ENCODE measurements at places on chromosomes 3 and 15.

DNA sequence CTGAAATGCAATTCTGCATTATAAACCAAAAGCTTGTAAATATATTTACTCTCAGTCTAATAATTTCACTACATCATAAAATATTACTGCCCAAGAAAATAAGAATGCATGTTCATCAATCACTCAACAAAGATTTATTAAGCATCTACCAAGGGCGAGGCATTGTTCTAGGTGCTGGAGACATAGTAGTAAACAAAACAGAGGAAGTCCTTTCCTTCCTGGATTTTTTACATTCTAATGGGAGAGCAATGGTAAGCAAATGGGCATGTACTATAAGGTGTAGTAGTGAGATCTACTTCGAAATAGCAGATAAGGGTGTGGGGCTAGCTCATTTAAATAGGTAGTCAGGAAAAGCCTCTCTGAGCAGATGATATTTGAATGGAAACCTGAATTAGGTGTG is 10.8 kb upstream of the ZFYVE19 start:
- no peak for DNase-seq

- no peak for DNase-seq
Observed at GRCh38 chr15:100115066-100115710, 226.6 kb downstream of the ADAMTS17 start.

DNA sequence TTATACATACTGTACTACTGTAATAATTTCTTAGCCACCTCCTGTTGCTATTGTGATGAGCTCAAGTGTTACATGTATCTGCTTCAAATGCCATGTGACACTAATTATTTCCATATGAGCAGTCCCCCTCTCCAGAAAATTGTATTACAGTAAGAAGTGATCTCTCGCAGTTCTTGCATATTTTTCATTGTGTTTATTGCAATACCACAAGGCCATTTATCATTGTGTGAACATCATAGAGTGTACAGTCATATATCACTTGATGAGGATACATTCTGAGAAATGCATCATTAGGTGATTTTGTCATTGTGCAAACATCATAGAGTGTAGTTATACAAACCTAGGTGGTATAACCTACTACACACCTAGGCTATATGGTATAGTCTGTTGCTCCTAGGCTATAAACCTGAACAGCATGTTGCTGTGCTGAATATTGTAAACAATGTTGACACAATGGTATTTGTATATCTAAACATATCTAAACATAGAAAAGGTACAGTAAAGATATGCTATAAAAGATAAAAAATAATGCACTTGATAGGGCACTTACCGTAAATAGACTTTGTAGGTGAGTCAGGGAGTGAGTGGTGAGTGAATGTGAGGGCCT is 189.6 kb upstream of the MLF1 start:
- no peak for DNase-seq

GRCh38 chr15:80846031-80846815 is 67.1 kb downstream of the CEMIP start:
- no peak for DNase-seq

DNA sequence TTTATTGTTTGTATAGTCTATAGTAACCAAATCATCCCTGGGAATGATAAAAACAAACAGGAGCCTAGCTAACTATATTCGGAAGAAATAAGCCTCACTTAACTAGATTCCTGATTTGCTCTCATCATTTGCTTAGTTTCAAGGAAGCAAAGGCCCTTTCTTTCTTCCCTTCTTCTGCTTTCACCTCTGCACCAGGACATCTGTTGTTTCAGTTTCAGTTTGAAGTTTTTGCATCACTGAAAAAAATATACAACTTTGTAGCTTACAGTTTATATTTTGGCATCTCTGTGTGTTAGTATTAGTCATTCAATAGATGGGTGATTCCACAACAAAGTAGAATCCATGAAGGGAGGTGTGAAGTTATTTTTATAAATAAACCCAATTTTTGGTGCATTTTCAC is 113.6 kb upstream of the SNTN start:
- no peak for DNase-seq

DNA sequence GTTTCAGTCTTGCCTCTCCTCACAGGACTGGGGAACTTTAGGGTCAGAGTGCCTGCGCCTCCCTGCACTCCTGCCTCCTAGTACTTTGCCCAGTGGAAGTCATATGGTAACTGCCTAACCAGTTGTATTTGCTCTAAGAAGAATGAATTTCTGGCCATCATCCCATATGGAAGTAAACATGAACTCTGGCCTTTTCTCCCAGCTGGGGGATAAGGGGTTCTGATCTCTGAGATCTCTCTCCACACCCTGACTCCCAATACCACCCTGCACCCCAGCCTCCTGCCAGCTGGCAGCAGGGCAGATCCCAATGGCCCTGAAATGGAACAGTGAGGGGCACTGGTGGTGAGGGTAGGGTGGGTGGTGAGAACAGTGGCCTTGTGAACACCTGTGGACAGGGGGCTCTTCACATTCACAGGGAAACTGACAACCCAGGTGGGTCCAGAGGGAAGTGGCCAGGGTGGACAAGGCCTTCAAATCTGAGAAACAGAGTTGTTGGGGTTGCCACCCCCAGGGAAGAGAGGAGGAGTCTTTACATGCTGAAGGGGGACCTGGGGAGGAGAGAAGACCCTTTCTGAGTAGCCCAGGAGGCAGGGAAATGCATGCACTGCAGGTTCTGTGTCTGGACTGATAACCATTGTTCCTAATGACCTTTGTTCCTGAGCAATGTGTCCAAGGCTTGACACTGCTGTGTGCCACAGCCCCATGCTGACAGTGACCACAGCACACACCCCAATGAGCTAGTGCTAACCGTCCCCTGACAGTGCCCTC is 36.9 kb downstream of the RHCG start:
- no peak for DNase-seq

DNA sequence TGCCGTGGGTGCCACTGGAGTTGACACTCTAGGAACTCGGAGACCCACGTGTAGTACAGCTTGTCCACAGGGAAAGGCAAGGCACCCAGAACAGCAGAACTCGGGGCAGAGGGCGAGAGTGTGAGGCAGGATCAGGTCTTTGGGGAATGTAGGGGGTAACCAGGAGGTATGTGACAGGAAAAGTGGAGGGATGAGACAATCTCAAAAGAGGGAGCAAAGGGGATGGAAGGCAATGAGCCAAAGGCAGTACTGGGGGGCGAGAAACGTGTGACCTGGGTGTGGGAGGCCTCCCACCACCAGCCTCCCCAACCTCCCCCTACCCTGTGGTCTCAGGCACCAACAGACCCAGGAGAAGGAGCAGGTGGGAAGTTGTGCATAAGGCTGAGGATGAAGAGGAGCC is 48.9 kb downstream of the UMPS start:
- no peak for DNase-seq

- DNase-seq = no peak
Observed at GRCh38 chr3:162597226-162597625, 1100.6 kb downstream of the OTOL1 start.

- DNase-seq = no peak
Observed at GRCh38 chr3:121821421-121822199, 13.2 kb downstream of the IQCB1 start.

DNA sequence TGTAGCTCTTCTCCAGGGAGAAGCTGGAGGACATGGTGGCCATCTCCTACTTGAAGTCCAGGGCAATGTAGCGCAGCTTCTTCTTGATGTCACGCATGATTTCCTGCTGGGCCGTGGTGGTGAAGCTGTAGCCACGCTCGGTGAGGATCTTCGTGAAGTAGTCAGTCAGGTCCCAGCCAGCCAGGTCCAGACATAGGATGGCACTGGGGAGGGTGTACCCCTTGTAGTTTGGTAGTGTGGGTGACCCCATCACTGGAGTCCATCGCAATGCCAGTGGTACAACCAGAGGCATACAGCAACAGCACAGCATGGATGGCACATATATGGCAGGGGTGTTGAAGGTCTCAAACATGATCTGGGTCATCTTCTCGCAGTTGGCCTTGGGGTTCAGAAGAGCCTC is 7.0 kb upstream of the LPCAT4 start:
- DNase-seq = no peak

DNA sequence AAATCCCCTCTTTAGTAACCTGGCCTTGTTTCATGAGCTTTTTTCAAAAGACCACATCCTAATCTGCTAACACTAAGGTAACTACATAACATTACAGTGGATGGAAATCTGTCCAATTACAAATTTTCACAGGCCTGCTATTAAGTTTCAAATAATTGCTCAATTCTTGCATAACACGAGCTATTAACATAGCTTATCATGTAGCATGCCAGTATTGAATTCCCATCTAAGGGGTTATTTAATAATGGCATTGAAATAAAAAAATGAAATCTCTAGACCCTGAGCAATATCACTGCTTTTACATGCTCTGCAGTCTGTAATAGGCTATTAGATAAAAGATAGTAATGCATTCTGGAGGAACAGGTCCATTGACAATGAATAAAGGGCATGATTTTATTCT is 748.3 kb upstream of the NECTIN3 start:
- DNase-seq = no peak

DNA sequence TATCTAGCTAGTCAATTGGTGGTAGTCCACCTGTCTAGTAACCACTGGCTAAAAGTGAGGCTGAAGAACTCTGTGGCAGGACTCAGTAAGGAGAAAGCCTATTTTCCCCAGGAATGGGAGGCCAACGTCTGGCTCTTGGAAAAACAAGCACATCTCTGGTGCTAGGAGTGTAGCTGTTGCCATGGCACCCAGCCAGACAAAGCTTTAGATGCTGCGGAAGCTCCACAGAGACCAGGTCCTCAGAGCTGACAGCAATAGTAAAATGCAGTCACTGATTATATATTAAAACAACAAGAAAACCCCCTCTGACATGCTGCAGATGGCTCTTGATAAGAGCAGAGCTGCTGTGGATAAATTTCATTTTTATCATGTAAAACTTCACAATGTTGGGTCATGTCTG is 124.9 kb upstream of the STRIT1 start:
- peak; percentile 76 for DNase-seq

Measured in renal cortex interstitium (tissue), 15 donors.